ENCODE measurements at places on chromosomes 12 and 14. TPM values are rescaled to one million over a fixed set of nuclear protein-coding genes. Genes with fewer than 3 reads are reported as not detected.

The DAO gene
- not detected for total RNA-seq

The PTPN6 gene
- total RNA-seq = 0.13 TPM

The CAMKK2 gene
- 26.2 TPM for total RNA-seq

DNA sequence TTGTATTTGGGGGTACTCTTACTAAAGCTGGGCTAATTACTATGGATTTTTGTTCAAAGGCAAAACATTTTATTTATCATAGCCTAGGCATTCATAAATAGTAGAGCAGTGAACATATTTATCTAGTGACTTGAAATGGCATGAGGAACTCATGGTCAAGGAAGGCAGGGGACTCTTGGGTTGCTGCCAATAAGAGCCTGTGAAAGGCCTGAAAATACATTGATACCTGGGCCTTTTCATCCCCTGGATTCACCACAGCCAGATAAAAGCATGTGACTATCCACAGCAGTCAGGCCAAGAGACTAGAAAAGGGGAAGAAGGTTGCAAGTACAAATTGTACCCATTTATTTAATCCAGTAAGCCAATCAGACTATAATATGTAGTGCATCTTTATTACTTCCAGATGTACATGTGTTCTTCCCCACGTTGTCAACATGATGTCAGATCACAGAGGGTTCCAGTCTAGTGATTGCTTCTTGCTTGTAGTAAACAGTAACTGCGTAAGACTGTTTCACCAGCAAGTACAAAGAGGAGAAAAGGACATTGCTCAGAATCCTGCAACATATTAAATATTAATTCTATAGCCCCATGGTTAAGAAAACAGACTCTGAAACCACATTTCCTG, 409.7 kb downstream of the NOVA1 start:
- no peak for DNase-seq

DNA sequence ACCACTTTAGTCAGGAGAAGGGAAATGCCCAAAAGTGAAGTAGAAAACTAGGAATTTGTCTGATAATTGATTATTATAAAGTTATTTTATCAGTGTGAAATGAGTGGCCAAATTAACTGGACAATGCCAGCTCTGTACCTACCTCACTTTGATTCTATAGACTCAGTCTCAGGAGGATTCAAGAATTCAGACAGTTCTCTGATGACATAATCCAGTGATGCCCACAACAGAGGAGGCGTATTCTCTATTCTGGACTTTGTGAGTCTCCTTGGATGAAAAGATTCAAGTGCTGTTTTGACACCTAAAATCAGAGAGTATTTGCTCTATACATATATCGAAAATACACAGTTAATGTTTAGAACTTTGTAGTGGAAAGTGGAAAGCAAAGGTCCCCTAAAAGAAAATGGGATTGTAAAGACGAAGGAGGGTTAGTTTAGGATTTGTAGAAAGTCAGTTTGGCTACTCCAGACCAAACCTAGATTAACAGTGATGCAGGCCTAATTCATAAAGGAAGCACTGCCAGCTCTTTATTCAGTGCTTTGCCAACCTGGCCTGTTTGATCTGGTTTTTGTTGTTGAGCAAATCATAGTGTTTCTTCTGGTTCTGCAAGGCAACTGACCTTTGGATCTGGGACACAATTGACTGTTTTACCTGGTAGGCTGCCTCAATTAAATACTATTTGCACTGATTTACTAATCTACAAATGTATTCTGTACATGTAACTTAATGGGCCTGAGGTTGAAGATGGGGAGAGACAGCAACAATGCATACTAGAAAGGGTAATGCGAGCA, 67.4 kb downstream of the DAD1 start:
- no peak for DNase-seq

GRCh38 chr14:96239711-96240141, 16.3 kb upstream of the BDKRB1 start:
- no peak for DNase-seq

DNA sequence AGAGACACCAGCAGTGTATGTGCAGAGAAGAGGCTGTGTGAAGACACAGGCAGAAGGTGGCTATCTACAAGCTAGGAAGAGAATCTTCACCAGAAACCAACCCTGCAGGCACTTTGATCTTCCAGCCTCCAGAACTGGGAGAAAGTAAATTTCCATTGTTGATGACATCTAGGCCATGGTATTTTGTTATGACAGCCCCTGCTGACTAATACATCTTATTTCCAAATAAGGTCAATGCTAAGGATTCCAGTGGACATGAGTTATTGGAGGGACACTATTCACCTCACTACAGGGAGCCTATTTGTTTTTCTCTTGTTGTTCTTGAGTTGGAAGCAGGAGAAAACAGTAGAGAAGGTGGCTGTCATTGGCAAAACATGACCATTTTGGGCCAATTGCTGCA, 88.5 kb upstream of the RIN3 start:
- no peak for DNase-seq

- no peak for DNase-seq
Measured at GRCh38 chr12:69527506-69528272, 57.5 kb downstream of the FRS2 start.

GRCh38 chr12:65908147-65908546, 83.9 kb downstream of the HMGA2 start:
- DNase-seq = no peak

DNA sequence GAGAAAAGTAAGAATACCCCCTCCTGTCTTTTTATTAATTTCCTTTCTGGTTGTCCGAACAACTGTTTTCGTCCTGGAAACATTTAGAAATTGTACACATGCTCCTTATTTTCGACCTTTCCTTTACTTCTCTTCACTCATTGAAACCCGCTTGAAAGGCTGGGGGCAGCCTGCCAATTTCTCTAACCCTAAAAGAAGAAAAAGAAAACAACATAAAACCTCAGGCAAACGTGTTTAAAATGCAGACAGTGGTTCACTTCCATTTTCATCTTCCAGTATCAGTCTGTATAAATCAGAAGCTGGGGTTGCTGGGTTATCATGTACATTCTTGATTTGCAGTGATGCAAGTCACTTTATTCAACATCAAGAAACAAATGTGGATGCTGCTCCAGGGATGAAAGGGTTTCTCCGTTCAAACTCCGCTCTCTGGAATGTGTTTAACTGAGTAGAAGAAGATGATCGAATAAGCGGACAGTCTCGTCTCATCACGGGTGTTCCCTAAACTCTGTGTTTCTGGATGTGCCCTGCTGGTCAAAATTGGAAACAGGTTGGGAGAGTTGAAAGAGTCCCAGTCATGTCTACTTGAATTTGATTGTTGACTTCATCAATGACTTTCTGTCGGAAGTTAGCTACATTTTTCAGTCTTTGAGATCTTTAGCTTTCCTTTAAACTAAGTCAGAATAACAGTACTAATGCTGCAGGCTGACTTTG, 1042.2 kb downstream of the BCL11B start:
- DNase-seq = no peak

- no peak for DNase-seq
Measured at GRCh38 chr12:111757361-111758119, 9.2 kb upstream of the ALDH2 start.

- DNase-seq = no peak
Measured at GRCh38 chr14:85075694-85076476, 454.1 kb upstream of the FLRT2 start.
